NCI-H446 (cell line): ENCODE measurements at places on chromosomes 2 and 18.

- no peak for DNase-seq
These were observed 186.6 kb downstream of the NEDD4L start for GRCh38 chr18:58230438-58231179.

GRCh38 chr2:173090973-173091660, 15.5 kb downstream of the MAP3K20 start:
- DNase-seq = no peak

- DNase-seq = no peak
These were observed 25.6 kb downstream of the COBLL1 start for GRCh38 chr2:164816046-164816445.

DNA sequence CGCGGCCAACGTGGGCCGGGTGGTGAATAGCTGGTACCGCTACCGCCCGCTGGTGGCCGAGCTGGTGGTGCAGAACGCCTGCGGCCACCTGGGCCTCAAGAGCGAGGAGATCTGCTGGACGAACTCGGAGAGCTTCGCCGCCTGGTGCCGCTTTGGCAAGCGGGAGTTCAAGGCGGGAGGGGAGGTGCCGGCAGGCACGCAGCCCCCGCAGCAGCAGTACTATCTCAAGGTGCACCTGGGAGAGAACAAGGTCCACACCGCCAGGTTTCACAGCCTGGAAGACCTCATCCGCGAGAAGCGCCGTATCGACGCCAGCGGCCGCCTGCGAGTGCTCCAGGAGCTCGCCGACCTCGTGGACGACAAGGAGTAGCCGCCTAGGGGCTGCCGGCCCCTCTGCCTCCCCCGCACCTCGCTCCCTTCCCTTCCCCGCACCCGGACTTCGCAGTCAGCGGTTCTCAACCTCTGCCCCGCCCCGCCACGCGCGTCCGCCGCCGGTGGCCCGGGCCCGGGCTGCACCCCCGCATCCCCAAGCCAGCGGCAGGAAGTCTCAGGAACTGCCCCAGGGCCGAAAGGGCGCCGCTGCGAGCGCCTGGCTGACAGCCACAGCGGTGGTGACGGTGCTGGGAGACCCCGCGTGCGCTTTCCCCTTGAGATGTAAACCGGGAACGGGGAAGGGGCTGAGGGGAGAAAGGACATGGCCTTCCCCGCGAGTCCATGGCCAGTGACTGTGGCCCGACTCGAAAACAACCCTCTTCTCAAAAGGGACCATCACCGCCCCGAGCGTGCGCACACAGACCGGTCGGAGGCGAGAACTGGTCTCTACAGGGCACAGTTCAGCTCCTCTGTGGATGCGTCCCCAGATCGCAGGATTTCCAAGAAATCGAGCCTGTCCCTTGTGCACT, 2.2 kb downstream of the LRATD1 start:
- DNase-seq = peak; percentile 65

DNA sequence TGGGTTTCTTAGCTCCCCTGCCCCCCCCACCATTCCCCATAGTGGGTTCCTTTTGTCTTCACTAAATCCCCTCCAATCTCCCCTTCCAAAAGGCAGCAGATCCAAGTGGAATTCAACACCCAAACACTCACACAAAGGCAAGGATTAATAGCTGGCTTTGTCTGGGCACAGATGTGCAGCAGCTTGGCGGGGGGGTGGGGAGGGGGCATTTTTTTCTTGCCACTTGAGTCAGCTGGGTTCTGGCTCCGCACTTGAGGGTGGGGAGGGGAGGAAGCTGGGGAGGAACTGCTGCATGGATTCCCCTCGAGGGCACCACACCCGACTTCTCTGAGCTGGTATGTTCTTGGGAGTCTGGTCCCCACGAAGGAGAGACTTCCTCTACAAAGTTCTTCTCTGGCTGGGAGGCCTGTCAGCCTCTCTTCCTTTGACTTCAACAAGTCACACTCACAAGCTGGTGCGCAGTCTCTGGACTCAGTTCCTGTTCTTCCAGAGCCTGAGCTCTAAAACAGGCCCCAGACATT, 36.0 kb downstream of the SERTAD2 start:
- DNase-seq = no peak

- no peak for DNase-seq
These were observed 59.8 kb downstream of the HDLBP start for GRCh38 chr2:241255542-241256167.

- DNase-seq = peak; percentile 15
These were observed 43.1 kb upstream of the GALNT3 start for GRCh38 chr2:165837122-165837521.

- no peak for DNase-seq
These were observed 18.8 kb upstream of the FN1 start for GRCh38 chr2:215454519-215455246.

DNA sequence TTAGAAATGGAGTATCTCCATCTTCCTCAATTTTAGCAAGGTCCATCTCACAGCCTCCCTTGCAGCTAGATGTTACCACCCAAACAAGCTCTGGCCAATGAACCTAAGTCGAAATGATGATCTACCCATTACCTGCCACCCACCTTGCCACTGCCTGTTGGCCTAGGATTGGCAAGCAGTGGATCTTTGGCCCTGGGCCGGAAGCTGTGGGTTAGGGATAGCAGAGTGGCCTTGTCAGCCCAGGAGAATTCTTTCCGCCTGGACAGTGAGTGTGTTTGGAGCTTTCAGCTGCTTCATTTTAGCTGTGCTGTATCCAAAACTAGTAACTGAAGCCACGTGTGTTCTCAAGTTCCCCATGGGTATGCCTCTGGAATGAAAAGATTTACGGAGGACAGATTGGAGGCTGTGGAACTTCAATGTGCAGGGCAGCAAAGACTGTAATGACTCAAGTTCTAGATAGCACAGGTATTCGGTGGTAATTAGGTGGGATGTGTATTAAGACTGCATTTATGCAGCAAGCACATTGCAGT, 7.7 kb upstream of the PARD6G start:
- DNase-seq = no peak

DNA sequence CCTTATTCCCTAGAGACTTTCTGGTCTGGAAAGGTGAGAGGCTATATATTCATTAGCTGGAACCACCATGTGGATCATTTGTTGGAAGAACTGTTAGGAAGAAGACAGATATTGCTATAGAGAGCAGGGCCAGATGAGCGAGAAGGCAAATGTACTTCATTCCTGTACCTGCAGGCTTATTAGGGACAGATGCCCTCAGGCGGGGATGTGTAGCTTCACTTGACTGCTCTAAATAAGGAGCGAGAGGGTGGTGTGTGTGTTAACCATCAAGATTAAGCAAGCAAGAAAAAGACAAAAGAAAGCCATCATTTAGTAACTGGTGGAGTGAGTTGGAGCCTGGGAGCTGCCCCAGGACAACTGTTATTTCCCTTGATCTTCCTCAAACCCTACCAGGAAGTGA, 36.4 kb downstream of the NEDD4L start:
- DNase-seq = no peak

GRCh38 chr18:69755856-69756496, 191.7 kb downstream of the CD226 start:
- no peak for DNase-seq

GRCh38 chr2:72952110-72952823, 34.9 kb downstream of the EMX1 start:
- no peak for DNase-seq

GRCh38 chr2:12493031-12493513, 223.7 kb upstream of the TRIB2 start:
- no peak for DNase-seq

- DNase-seq = no peak
These were observed 70.8 kb downstream of the SPRED2 start for GRCh38 chr2:65361623-65362022.

GRCh38 chr2:11508279-11508678, 25.6 kb upstream of the GREB1 start:
- DNase-seq = no peak

DNA sequence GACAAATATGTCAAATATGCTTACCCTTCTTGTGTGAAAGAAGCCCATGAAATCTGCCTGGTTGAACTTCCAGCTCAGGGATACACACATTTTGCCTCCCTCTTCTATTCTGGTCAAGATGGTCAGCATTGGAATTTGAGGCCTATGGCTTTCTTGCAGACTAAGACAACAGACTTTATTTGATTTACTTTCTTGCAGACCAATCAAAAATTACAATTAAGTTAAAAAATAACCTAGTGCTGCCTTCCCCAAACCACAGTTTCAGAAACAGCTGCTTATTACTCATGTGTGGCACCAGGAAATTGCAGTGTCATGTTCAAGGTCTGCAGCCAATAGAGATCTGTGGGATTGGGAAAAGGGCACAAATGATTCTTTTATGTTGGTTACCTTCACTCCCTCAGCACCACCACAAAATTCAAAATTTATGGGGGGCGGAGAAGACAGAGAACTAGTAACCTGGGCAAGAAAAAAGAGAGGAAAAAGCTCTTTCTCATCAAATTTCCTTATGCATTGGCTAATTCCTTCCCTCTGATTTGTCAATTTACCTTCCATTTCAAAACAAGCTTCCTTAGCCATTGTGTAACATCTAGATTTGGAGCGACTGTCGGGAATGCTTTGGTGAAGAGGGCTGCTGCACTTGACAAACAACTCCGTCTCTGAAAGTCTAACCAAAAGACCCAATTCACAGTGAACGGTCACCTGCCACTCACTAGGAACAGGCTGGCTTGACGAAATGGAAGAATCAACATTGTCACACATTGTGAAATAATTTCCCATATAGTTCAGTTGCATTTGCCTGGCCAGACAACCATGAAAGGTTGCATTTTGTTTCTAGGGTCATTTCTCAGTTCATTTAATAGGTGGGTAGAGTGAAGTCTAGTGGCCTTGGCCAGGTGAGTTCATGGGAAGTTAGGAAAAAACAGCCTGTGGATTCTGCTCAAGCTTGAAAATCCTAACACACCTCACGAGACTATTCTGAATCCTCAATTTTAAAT, 100.4 kb upstream of the FZD5 start:
- no peak for DNase-seq

GRCh38 chr2:142220901-142221300, 90.1 kb upstream of the LRP1B start:
- DNase-seq = peak; percentile 87

GRCh38 chr18:59917422-59917821, 17.6 kb downstream of the PMAIP1 start:
- no peak for DNase-seq

GRCh38 chr2:144439993-144440392, 79.9 kb downstream of the ZEB2 start:
- DNase-seq = no peak

DNA sequence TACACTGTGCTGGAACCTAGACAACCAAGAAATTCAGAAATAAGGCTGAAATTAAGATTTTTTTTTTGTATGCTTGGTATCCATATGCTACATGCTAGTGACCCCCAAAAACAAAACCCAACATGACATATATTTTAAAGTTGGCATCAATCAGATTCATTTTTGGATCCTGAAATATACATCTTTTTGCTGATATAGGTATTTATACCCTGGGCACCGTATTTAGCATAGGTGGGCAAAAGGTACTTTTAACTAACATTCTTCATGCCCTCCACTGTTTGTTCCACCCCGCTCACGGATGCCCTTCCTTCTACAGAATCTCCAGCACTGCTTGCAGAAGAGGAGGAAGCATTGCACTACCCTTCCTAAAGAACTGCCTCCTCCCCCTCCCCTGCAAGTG, 52.6 kb downstream of the SPOPL start:
- DNase-seq = no peak

DNA sequence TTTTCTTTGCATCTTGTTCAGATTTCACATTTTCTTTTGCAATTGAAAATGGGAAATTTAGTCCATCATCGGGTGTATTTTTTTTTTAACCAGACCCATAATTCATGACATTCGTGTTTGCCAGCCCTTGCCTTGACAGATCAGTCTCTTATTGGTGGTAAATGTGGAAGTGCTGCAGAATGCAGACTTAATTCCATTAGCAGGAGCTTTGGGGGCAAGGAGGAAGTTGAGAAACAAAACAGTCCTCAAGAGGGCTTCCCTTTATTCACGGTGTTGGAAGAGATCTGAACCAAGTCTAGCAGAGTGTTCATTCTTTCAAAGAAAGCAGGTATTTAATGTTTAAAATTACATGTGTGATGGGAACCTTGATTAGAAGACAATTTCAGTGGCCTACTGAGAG, 16.6 kb upstream of the RPE start:
- no peak for DNase-seq

DNA sequence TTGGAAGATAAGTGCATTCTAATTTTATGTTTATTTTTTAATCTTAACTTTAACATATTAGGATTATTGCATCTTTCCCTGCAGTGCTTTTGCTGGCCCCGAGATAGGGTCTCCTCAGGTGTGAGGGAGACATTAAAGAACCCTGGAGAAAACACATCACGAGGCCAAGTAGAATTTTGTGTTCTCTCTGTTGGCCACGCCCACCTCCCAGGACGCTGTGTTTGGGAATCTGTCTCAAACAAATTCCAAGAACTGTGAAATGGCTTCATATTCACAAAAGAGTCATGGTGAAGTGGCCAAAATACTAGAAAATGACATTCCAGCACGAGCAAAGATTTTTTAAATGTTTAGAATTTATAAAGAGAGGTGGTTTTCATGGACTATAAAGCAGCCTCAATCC, 27.3 kb downstream of the RNF144A start:
- no peak for DNase-seq

GRCh38 chr2:223041527-223042109, 10.4 kb upstream of the KCNE4 start:
- no peak for DNase-seq

- peak; percentile 14 for DNase-seq
These were observed 293.4 kb downstream of the ZNF521 start for GRCh38 chr18:25058521-25058920.

- no peak for DNase-seq
These were observed 3.5 kb upstream of the ASXL2 start for GRCh38 chr2:25881764-25882163.

DNA sequence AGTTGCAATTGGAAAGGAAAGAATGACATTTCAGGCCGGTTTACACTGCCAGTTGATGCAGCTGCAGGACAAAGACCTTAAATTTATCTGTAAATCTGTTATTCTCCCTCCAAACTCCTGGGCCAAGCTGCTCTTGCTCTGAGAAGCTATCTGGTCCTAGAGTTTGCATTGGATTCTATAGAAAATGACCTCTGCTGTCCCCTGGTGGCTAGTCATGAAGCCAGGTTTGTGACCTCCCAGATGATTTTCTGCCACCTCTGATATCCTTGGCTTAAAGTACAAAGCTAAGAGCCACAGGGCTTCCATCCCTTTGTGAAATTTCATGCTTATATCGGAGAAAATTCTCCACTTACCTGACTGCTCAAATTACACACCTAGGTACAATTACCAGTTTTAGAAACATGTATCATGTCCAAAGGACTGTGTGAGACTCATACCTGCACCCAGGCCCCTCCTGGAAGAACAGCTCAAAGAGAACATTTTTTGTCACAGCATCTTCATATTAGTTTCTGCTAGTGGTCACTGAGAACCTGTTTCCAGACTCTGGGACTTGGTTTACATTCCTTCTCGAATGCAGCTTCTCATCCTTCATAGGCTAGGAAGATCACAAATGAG, 28.9 kb upstream of the IER3IP1 start:
- no peak for DNase-seq

DNA sequence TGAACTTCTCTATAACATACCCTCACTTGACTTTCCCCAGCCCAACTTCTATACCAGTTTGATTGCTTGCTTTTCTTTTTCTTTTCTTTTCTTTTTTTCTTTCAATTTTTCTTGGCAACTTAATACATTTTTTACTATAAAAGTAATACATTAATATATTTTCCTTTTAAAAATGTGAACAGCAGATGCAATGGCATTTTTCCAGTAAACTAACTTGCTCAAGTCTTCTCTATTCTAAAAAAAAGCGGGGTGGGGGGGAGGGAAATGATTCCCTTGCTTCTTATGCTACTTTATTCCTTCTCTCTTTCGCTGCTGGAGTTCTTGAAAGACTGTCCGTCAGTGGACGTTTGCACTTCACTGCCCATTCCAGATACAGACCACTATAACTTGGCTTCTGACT, 70.5 kb downstream of the RBMS1 start:
- DNase-seq = no peak

- no peak for DNase-seq
These were observed 217.5 kb downstream of the TGIF1 start for GRCh38 chr18:3667255-3668137.
